T-helper 1 cell (primary cell): ENCODE measurements at places on chromosomes 7 and 10.
A peak's percentile ranks its signal among the peaks of the same experiment; 100 is the strongest.

DNA sequence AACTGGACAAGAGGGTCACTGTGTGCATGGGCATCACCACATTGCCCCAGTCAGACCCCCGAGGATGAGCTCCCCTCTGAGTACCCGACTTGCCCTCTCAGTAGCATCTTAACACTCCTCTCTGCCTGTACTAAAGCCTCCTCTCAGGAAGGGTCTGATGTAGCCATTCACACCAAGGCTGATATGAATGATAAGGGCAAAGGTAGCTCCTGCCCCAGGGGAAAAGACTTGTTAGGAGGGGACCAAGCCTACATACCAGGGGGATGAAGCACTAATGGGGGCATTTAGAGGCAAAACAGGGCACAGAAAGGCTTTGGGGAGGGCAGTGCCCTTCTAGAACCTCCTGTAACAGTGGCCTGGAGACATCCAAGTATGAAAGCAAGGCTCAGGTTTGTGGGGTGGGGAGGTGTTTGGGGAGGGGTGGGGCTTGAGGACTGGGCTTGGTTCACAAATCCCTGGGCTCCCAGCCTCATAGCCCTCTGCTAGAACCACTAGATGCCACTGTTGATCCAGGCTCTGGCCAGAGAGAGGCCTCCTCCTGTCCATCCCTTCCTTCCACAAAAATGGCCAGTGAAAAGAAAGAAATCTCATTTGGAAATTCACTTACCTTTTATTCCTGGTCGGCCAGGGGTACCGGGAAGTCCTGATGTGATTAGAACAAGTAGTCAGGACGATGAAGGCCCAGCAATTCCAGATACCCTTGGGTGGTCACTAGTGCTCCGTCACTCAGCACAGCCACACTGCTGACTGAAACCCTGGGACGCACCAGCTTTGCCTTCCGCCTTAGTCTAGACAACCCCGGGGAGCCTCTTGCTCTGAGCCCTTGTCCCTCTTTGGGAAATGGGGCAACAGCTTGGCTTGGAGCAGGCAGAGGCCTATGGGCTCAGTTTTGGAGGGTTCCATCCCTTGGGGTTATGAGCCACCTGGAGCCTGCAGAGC, 40.3 kb downstream of the COL17A1 start:
- no peak for DNase-seq

- DNase-seq = no peak
Observed at GRCh38 chr7:471191-471865, 48.3 kb downstream of the PDGFA start.

DNA sequence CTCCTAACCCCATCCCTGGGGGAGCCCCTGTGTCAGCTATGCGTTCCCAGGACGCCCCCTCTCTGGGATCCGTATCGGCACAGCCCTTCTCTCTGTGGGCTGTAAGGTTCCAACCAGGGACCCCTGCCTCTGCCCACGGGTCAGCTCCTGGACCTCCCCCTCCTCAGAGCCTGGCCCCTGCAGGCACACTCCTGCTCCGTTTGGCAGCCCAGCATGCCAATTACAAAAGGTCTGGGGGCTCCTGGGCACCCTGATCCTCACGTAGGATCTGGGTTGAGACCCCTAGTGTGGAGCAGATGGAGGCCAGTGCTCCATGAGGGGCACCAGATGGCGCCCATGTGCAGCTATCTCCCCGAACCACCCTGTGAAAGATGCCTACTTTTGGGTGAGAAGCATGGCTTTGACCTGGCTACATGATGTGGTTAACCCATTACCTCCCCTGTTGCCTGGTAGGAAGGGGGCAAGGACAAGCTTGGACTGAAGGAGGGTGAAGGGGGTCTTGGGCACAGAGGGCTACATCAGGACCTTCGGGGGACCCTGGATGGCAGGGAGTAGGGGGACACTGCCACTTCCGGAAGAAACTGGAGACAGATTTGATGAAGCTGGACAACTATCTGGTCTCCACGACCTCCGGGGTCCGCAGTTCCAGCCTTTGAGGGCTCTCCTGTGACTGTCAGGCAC, 9.0 kb downstream of the TACR2 start:
- DNase-seq = no peak

- DNase-seq = no peak
Observed at GRCh38 chr7:82714883-82715282, 271.3 kb upstream of the CACNA2D1 start.

DNA sequence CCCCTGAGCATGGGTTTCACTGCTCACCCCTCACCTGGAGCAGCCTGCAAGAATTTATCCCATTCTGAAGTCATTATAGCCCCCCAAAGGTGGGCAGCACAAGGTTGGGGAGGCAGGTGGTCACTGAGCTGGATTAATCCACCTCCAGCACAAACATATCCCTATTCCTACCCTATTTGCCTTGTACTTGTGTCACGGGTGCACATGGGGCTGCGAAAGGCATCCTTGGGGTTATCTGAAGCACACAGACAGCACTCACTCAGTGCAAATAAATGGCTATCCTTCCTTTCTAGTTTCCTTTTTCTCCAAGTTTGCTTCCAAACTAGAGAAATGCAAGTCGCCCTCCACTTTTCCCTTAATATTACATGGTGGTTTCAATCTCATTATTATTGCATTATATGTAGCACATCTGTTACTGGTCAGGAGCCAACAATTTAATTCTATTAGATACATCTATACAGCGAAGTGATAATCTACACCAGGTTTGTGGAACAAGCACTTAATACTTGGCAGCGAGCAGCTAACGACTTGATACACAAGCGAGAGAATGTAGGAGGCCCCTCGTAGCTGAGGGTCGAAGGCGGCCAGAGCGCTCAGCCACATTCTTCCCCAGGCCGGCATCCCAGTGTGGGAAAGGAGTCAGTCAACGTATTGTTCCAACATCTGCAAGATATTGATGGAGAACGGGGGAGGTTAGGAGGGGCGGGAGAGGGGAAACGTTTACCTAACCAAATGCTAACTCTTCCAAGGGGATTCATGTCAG, 121.3 kb upstream of the HABP2 start:
- DNase-seq = no peak

GRCh38 chr7:90532231-90532929, 62.9 kb downstream of the PTTG1IP2 start:
- DNase-seq = no peak

DNA sequence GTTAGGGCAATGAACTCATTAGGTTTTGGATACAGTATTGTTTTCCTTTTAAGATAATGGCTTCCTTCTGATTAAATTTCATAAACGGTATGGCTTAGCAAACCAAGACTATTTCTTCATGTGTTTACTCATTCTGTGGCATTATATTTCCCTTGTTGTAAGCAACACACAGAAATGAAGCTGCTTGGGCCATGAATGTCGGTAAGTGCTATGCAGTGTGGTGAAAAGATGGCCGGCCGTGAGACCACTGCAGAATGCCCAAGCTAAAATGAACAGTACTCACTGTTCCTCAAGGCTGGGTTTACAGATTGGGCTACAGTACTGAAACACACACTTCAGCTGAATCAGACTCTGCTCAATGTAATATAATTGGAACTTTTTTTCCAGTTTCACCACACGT, 8.1 kb downstream of the APBB1IP start:
- DNase-seq = no peak

- DNase-seq = no peak
Observed at GRCh38 chr10:88095778-88096431, 232.5 kb downstream of the PTEN start.

DNA sequence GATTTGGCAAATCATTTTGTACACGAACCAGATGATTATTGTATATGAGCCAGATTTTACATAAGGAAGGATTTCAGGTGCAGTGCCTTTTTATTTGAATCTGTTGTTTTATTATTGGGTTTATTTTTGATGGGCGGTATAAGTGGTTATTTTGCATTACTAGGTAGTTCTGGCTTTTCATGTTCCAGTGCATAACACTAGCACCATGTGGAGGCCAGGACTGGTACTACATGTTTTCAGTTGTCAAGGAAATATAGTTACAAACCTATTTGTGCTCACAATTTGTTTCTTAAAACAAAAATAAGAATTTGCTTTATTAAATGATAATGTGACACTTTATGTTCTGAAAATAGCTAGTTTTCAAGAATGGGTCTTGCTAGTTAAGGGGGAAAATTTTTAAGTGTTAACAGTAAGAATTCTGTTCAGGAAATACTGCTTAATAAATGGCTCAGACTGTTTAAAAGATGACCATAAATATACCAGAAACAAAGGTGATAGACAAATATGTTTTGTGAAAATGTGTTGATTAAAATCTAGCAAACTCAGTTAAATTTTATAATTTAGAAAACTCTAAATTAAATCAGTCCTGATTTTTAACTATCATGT, 7.1 kb upstream of the SEMA3E start:
- no peak for DNase-seq

GRCh38 chr10:16966991-16967865, 150.0 kb upstream of the RSU1 start:
- DNase-seq = peak; percentile 48

DNA sequence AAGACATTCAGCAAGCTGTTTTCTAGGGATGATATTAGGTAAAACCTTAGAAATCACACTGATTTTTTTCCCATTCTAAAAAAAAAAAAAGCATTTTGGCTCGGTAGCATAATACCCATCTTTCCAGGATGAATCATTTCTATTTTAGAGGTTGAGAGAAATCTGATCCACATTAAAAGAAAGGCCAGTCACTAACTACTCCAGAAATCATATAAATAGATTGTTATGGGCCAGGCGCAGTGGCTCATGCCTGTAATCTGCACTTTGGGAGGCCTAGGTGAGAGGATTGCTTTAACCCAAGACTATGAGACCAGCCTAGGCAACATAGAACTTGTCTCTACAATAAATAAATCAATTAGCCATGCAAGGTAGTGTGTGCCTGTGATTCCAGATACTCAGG, 164.3 kb downstream of the BAMBI start:
- no peak for DNase-seq

GRCh38 chr10:91796331-91797047, 1.7 kb upstream of the TNKS2 start:
- peak; percentile 53 for DNase-seq

DNA sequence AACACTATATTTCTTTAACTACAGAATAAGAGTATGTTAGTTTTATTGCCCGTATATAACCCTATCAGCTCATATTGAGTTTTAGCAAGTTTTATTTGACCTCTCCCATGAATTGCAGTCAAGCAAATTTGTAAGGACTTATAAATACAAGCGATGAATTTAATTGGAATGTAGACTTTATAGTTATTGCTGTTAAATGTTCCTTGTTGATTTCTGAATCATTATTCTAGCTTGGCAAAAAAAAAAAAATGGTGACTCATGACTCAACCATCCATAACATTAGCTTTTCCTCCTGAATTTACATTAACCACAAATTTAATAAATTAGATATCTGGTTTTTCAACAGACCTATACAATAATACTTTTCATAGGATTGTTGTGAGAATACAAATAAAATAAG, 334.0 kb upstream of the LRRTM3 start:
- DNase-seq = no peak

DNA sequence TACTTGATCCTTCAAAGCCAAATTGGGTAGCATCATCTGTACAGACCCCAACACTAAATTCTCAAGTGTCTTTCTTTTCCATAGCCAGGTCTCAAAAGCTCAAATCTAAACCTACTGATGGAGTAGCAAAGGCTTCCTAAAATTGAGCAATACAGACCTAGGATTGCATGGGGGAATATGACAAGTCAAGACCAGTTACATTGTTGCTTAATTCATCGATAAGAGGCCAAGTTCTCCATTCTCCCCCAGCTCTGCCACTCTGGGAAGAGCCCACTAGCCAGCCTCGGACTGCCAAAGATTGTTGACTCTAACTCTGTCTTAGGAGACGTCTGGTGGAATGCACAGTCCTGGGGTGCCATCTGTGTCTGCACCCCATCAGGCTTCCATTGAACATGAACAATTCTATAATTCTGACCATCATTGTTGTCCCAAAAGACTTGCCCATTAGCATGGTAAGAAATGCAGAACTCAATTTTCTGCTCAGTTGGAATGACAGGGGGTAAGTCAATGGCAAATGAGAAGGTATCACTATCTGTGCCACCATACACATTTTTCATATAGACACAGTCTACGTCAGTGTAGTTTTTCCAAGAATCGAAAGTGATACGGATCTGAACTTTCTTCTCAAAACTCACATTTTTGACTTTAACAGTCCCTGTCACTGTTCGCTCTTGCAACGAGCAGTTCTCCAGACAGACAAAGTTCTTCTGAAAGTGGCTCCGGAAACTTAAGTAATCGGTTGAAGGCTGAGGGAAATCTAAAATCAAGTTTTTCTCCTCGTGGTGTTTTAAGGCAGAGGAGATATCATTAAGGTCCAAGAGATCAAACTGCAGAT, 2.9 kb downstream of the PPP1R3C start:
- DNase-seq = no peak

- no peak for DNase-seq
Observed at GRCh38 chr10:124763267-124763666, 19.1 kb upstream of the FAM53B start.

- no peak for DNase-seq
Observed at GRCh38 chr7:28747854-28748253, 210.3 kb downstream of the TRIL start.

- DNase-seq = no peak
Observed at GRCh38 chr7:117844678-117845077, 28.6 kb downstream of the CTTNBP2 start.

DNA sequence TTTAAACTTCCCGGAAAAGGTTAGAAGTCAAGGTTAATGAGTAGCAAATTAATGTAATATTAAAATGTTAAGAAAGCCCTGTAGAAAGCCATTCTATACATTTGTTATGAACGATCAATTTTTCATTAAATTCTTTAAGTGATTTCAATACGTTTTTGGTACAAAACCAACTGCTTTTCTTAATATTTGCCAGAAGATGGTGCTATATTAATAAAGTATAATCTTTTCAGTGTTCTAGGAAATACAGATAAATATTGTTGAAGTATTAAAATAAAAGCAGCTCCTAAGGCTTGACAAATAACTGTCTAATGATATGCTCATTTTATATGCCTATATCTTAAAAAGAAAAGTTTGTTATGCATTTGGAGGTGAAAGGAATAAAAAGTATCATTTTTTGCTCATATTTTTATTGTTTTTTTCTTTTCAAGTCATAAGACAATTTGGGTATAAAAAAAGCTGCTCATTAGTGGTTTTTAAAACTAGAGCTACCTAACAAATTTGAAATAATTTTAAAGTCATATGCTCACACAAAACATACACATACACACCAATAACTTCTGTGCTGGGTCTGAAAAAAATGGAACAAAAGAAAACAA, 130.3 kb upstream of the POT1 start:
- no peak for DNase-seq

DNA sequence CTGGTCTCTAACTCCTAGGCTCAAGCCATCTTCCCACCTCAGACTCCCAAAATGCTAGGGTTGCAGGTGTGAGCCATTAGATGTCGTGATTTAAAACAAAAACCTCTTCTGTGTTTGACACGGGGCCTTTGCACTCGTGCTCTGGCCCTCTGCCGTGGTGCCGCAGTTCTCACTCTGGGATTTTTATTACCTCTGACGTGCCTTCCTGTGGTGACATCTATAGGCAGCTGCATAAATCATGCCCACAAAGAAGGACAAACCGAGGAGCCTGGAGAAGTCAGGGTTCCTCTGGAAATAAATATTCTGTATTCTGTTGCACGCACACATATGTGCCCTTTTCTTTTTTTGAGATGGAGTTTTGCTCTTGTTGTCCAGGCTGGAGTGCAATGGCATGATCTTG, 25.9 kb upstream of the OCM start:
- DNase-seq = no peak

GRCh38 chr10:132360766-132361447, 28.9 kb downstream of the LRRC27 start:
- no peak for DNase-seq

- DNase-seq = no peak
Observed at GRCh38 chr10:36779238-36779846, 346.1 kb upstream of the ANKRD30A start.
